Mucosa of descending colon (tissue), 3 donors: ENCODE measurements at places on chromosomes 2 and 18. TPM values are rescaled to one million over a fixed set of nuclear protein-coding genes. Genes with fewer than 3 reads are reported as not detected.

DNA sequence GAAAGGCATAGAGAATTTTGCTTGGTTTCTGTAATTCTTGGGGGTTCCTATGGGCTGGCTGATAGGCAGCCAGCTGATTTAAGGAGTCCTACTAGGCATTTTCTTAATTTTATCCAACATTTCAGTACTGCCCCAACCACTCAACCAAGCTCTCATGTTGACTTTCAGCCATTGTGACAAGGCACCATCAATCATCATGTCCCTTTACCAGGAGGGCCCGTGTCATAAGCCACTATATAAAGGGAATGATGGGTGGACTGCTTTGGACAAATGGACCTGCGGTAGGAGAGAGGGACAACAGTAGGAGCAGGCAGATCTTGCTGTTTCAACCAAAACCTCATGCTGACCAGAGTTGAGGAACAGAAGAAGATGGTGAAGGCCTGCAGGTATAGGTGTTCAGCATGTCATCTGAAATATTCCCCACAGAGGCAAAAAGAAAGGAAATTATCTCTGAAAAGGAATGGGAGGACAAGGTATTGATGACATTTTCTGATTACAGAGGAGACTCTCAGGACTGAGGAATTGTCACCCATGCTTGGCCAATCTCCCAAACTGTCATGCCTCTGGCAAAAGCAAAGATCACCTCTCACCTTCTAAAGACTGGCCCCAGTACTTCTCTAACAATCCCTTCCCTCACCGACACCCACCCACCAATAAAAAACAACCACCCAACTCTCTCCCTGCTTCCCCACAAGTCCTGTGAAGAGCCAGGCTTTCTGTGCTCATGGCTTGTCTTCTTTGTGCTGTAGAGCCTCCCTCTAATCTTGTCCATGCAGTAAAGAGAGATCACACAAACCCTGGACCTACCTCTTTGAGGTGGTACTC is 10.9 kb upstream of the TNP1 start:
- no peak for DNase-seq

- DNase-seq, result no peak
These were observed 111.6 kb downstream of the FAM210A start for GRCh38 chr18:13614641-13615288.

DNA sequence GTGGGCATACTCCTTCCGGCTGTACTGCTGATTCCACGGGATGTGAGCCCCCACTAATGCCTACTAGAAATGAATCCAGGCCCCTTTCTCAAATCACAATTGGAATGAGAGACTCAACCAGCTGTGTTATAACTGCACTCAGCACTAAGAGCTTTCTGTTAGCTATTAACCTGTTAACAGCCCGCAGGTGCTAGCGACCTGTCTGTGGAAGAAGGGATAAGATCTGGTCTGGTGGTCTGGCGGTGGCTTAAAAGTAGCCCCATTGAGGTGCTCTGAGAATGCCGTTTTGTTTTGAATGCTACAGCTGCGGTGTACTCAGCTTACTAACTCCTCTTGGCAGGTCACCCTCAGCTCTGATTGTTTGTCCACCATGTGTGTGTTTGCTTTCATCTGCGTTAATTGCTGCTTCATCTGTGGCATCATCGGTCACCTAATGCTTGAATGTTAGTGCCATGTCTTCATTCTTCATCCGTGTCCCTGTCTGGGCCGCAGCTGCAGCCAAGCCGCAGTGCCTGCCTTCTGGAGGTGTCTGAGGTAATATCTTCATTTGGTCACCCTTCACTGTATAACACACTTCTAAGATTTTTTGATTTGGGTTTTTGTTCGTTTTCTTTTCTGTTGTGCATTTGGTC is 16.3 kb downstream of the RAB12 start:
- DNase-seq, result no peak

GRCh38 chr2:196590286-196590685 is 49.2 kb upstream of the CCDC150 start:
- DNase-seq, result no peak

GRCh38 chr2:6650311-6650710 is 215.4 kb downstream of the CMPK2 start:
- no peak for DNase-seq

DNA sequence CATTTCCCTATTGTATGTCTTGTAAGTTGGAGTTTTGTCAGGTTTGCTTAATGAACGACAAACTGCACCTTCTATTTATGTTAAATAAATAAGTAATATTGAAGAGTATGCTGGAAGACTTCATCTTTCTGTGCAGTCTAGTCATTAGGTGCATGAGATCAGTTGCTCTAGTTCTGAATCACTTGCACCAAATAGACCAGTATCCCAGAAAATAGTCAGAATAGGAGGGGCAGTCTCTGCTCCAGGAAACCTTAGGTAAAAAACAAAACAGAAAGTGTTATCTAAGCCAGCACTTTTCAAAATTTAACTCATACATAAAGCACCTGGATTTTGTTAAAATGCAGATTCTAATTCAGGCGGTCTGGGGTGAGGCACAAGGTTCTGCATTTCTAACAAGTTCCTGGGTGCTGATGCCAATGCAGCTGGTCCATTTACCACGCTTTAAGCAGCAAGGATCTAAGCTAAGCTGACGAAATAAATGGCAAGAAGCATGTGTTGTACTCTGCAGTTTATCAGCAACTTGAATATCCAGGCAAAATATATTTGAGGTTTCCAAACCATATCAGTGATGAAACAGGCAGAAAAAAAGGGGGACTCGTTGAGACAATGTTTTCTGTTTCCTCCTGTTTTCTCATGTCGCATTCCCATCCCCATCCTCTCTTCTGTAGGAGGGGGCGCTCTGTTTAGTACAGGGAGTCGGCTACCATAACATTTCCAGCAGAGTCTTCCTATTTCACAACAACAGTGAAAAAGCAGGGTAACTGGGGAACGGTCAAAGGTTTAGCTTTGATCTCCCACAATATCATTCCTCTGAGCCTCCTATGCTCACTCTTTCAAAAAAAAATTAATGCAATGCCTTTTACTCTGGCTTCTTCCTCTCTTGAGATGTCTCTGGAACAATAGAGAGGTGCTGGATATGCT is 106.4 kb downstream of the MBD2 start:
- no peak for DNase-seq

GRCh38 chr2:180776921-180777320 is 203.5 kb upstream of the UBE2E3 start:
- no peak for DNase-seq

DNA sequence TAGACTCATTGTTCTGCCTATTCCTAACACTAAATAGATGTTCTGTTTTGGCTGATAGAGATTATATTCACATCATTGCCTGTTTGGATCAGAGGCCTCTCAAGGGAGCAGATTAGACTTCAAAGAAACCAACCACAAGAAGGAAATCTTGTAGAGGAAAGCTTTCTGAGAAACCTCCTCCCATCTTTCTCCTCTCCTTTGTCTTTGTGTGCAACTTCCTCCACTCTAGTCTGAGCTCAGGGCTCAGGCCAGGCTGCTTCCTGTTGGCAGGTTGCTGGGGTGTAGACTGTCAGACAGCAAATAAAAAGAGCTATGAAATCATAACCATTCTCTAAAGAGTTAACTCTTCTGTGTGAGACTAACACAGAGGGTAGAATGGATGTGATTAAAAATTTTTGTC is 113.0 kb downstream of the TGFA start:
- DNase-seq, result no peak

GRCh38 chr2:1849450-1849849 is 105.1 kb upstream of the PXDN start:
- DNase-seq, result no peak

DNA sequence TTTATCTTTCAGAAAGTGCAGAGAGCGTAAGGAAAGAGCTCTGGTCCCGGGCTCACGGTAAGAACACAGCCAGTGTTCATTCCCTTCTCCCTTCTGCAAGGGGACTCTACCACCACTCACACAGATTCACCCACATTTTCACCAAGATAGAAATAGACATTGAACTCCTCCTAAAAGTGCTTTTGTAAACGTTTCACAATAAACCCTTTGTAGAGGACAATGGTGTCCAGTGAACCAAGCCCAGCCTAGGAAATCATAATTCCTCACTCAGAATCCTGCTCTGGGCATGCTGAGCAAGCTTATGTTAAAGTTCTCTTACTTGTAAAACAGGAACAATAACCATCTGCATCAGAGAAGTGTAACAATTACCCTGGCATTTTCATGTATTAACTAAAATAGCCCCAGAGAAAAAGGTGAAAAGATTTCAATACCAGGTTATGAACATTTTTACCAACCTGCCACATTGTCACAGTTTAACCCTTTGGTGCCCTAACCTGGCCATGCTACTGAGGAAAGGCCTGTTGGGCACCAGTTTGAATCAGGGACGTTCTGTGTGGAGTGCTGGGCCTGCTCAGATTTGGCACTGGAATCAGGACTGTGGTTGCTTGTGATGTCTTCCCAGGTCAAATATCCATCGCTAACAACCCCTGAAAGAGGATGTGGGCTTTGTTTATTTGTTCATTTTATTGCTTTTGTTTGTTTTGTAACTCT is 22.5 kb upstream of the NDUFV2 start:
- DNase-seq, result no peak

DNA sequence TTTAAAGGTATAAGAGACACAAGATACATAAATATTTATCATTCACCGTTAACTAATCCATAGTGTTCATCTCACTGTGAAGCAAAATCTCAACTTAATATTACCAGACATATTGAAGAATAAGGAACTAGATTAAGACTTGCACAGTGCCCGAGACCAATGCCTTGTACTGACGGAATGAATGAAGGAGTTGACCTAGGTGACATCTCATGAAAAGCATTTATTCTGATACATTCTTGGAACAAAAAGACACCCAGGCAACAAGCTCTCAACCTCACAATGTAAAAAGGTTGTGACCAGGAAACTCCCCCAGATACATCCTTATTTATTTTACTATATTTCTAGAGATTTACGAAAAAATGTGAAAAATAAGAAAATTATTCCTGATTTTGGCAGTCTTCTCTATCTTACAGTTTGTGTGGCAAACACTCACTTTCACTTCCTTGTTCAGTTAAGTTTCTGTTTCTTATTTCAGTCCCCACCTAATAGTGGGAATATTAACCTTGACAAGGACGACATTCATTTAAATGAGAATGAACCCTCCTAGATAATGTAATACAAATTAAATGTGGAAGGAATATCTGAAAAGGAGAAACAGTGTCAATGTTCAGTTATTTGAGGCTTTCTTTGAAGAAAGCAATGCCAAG is 28.4 kb downstream of the M1AP start:
- DNase-seq, result no peak

DNA sequence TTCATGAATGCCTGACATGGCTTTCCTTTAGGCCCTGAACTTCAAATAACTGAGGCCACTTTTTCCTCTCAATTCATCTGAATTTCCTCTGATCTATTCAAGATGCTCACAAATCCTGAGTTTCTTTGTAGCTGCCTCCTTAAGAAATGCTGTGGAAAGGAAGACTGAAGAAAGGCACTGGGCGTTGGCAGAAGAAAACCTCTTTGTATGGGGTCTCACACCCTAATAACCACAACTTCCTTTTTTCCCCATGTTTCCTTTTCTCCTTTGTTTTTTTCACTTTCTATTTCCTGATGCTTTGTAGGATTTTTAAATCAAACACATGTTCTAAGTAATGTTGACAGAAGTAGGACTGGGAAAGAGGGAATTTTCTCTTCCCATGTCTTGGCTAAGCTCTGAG is 447.4 kb downstream of the CMPK2 start:
- no peak for DNase-seq

DNA sequence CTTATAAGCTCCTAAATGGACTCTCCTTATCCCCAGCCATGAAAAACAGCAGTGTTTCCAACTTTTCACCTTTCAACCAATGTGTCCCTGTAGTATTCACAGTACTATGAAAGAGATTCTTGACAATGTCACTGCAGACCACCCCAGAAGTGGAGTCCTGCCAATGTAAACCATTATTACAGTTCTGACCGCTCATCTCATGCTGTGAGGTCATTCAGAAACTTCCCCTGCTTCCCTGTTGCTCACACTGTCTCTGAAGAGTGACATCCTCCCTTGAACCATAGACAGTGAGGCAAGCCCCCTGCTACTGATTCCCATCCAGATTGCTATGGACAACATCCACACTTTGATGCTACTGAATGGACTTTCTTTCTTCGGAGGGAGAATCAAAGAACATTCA is 1523.7 kb upstream of the ACVR2A start:
- DNase-seq, result no peak

DNA sequence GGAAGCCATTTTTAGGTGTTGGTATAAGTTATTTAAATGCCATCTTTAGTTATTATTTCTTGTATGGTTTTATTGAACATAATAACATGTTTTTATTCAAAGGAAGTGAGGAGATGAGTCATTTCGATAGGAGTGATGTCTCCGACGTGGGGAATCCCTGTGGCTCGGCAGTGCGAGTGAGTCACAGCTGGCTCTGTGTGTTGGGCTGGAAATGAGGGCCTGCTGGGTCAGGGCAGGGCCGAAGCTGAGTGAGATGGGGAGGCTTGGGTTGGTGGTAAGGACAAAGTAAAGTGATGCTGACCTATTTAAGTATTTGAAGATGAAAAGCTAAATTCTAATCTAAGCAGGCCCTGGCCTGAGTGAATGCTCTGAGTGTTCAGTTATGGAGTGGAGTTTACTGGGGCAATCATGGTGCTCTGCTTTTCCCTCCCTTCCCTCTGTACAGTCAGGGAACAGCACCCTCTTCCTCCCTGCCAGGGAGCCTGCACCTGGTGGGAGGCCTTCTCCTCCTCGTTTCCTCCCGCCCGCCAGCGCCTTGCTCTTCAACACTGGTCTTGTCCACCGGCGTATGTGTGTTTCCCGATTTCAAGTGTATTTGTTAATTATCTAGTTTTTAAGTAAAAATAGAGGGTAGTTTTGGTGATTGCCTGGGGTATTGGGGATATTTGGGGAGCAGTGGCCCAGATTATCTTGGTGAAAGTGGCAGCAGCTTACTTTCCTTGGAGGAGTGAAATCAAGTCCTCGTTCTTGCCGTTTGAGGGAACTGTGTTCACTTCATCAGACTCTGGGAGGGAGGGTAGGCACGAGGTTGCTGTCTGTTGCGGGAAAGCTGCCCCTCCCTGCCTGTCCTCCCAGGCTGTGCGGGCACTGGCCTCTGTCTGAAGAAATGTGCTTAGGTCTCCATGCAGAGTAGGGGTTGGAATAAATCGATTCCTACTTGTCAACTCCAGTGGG is 157.0 kb downstream of the LDLRAD4 start:
- peak; percentile 79 for DNase-seq

- DNase-seq, result no peak
These were observed 1374.3 kb upstream of the DDX18 start for GRCh38 chr2:116440104-116440653.

GRCh38 chr18:29693334-29693733 is 1349.2 kb downstream of the DSC3 start:
- no peak for DNase-seq

DNA sequence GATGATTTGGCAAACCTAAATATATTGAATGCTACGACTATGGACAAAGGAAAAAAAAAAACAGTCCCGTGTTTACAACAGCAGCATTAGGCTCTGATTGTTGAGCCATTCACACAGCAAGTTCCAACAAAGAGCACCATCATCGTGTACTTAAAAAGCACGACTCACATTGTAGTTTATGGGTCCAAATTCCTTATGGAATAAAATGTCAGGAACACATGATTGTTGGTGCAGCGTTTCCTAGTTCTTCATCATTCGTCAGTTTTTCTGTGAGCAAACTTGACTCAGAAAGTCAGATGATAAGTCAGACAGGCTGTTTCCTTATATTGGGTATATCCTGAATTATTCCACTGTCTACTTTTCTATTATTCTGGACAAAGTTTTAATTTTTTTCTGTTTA is 10.0 kb upstream of the KIDINS220 start:
- DNase-seq, result no peak

The AP1S3 gene
- total RNA-seq, result 8.6 TPM

The C2orf72 gene
- 32.6 TPM for total RNA-seq

The AKAIN1 gene
- not detected for total RNA-seq

The NCL gene
- total RNA-seq, result 369 TPM

The TMEM37 gene
- 100 TPM for total RNA-seq

The CIB4 gene
- total RNA-seq, result not detected

The CROCC2 gene
- not detected for total RNA-seq

The HNMT gene
- total RNA-seq, result 42.6 TPM

The MFSD2B gene
- total RNA-seq, result 0.89 TPM
